ENCODE measurements at places on chromosomes 5 and 9. TPM values are rescaled to one million over a fixed set of nuclear protein-coding genes. Genes with fewer than 3 reads are reported as not detected.

- DNase-seq: no peak
These were observed 24.3 kb downstream of the FBXW2 start for GRCh38 chr9:120768886-120769285.

SLC23A1 gene
- total RNA-seq: 1.9 TPM

PCDHB12 gene
- total RNA-seq: not detected

DNA sequence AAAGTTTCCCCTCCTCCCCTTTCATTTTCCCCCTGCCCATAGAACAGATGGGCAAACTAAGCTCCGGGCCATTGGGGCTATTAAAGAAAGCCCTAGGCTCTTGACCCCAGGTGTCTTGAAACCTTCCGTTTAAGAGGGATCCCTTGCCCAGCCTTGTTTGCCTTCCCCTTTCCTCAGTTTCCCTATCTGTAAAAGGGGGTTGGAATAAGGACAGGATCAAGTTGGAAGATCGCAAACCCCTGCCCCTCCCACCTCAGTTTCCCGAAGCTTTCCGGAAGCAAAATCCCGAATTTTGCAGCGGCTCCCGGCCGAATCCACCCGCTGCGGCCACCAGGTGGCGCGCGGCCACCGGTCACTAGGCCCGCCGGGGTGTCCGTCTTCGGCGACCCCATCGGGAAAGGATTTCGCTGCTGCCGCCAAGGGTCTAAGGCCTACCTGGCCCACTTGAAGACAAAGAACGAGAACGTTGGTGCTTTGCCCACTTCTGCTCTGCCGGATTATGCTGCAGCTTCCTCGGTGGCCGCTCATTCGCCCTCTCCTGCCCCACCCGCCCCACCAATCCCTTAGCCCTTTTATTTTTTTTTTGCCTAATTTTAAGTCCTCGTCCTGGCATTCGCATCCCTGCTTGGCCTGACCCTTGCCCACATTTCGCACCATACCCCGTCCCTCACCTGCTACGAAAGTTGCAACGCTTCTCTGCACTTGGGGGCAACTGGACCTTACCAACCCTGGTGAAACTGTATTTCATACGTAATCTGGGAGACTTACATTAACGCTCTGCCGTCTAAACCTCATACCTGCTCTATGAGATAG is 962 bp upstream of the NR6A1 start:
- peak; percentile 64 for DNase-seq

GRCh38 chr9:13295556-13295955 is 16.1 kb upstream of the MPDZ start:
- no peak for DNase-seq

DNA sequence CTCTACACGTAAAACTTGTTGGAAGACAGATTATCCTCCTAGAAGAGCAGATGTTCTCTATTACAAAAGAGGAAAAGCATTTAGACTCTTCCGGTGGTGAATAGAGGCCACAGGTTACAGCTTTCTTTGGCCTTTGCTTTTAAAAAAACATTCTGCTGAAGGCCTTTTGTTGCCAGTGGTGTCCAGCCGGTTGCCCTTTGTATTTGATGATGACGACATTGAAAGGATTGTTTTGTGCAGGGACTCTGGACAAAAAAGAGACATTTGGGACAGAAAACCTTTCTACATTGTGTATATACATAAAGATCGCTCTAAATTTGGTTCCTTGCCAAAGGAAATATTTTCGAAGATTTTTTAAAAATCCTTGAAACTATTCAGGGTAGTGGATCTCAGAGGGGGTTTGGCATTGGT is 180.3 kb downstream of the C9orf152 start:
- no peak for DNase-seq
